ENCODE measurements at places on chromosomes 1 and 21.

- no peak for DNase-seq
These were observed 4.1 kb upstream of the EVA1B start for GRCh38 chr1:36327421-36328087.

- no peak for DNase-seq
These were observed 611 bp upstream of the ZSWIM5 start for GRCh38 chr1:45206808-45207623.

- no peak for DNase-seq
These were observed 81.4 kb downstream of the TGFBR3 start for GRCh38 chr1:91804546-91805023.

DNA sequence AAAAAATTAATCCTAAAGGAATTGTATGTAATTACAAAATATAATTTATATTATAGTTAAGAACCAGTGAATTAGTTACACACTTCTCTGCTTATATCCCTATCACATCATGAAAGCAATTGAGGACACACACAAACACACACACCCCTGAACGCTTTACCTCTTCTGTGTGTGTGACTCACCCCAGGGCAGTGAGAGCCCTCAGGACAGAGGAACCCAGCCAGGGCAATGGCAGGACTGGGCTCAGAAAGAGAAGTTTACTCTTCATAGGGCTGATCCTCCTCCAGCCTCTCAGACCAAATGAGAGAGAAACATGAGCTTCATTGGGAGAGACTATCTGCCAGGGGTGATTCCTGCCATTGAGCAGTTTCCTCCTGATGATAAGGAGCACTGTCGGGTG lies 38.1 kb downstream of the SLC44A3 start:
- no peak for DNase-seq

DNA sequence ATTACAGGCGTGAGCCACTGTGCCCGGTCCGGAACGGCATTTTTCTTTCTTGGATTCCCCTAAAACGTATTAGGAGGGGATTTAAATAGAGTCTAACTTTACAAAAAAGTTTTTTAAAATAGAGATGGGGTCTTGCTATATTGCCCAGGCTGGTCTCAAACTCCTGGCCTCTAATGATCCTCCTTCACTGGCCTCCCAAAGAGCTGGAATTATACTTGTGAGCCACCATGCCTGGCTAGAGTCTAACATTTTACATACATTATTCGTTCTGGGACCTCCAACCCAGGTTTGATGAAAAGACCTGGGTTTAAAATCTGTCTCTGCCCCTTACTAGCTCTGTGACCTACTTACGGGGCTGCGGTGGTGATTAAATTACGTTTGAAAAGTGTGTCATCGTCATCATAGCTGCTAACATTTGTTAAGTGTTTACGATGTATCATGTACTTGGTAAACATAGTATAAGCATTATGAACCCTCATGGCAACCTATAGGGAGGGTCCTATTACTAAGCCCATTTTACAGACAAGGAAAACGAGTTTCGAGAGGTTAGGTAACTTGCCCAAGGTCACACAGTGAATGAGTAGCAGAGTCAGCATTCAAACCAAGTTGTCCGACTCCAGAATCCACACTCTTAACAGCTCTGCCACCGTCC lies 24.5 kb downstream of the PLEKHM2 start:
- no peak for DNase-seq

GRCh38 chr1:158649052-158649451 lies 37.5 kb downstream of the SPTA1 start:
- DNase-seq: no peak

DNA sequence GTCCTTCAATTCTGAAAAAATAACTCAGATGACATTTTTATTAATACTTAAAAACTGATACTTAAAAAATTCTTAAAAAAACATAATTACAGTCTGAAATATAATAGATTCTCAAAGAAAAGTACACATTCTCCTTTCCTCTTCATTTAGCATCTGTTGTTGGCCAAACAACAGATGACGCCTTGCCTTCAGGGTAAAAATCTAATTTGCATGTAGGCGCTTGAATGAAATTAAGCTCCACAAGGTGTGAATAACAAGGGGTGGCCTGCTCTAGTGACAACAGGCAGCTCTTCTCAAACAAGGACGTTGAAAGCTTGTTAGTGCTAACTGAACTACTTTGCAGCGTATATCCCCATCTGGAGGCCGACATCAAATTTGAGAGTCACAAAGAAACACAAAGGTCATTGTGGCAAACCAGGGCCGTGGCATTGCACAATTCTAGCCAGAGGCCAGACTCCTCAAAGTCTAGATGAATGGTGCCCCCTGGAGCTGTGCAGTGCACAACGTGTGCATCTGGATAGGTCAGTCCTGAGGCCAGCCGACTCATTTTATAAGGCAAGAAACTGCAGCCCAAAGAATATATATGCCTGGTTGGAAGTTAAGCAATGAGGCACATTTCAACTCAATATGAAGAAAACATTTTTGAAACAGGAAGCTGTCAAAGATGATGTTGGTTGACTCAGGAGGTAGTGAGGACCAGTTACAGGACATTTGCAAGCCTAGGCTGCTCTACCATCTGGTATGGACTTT lies 459.2 kb upstream of the RUNX1 start:
- peak; percentile 37 for DNase-seq

DNA sequence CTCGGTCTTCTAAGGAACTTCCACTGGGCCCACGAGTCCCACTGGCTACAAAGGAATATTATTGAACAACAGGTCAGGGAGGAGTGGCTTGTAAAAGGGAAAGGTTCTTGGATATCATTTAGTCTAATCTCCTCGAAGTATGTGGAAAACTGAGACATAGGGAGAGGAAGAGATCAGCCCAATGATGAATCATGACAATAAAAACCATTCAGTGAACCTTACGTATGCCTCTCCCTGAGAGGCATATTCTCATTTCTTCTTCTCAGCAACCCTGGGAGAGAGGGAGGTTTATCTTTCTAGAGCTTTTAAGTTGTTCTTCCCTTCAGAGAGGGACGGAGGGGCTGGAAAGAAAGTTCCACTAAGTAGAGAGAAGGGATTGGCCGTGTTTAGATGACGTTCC lies 5.3 kb upstream of the MOB3C start:
- no peak for DNase-seq

DNA sequence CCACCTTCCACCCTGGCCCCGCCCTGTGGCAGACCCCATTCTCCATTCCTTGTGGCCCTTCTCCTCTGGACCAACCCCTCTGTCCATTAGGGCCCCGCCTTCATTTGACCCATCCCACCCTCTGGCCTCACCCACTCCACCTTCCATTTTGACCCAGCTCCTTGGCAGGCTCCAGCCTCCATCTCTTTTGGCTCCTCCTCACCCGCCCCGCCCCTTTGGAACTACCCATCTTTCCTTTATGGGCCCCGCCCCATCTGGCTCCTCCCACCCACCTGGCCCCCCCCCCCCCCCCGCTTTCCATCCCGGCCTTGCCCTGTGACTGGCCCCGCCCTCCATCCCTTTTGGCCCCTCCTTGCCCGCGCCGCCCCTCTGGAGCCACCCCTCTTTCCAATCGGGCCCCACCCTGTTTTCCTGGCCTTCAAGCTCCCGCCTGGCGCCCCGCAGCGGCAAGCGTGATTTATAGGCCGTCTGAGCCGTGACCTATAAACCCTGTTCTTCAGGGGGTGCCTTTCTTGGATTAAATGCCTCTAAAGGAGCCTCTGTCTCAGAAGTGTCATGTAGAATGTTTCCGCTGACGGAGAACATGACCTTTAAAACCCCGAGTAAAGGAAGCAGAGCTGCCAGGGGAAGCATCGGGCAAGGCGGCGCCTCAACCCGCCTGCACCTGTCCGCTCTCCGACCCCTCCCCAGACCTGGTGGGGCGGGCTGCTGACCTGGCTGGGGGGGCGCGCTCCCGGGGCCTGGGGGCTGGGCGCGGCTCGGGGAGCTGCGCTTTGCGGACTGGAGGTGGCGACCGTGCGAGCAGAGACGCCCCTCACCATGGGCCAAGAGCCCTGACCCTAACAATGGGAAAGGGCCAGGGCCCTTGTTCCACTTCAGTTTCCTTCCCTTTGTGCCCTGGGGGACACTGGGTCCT lies 178.0 kb downstream of the CAMTA1 start:
- no peak for DNase-seq

GRCh38 chr1:196467230-196467925 lies 140.9 kb downstream of the KCNT2 start:
- DNase-seq: no peak
